ENCODE measurements at places on chromosomes 5 and 9.

GRCh38 chr5:66074901-66075300 lies 69.2 kb upstream of the SREK1 start:
- DNase-seq: no peak

DNA sequence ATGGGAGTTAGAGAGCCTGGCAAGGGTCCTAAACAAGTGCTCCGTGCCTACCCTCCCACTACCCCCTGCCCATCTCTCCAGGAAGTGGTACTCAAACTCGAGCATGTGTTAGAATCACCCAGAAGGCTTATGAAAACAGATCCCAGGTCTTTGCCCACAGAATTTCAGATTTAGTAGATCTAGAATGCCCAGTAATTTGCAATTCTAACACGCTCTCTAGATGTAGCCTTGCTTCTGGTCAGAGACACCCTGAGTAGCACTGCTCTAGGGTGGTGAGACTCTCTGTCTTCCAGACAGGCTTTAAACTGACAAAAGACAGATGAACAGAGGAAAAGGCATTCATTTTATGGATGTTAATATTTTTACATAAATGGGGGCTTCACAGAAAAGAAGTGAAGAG lies 20.7 kb upstream of the ERMP1 start:
- DNase-seq: no peak

DNA sequence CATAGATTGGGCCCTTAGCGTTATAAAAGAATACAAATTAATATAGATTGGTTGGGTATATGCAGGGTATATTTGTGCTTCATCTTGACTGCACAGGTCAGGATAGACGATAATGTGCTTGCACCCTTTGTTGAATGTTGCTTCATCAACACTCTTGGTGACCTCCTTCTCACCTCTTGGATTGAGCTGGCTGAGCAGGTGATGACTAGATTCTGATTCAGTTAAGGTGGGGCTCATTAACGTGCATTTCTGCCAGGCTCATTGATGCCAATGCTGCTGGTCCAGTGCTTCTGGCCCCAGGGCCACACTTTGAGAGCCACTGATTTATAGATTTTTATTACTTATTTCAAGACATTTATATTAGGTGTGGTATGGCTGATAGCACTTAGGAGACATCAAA lies 27.7 kb downstream of the PCSK5 start:
- no peak for DNase-seq

- no peak for DNase-seq
These were observed 24.9 kb upstream of the SLCO6A1 start for GRCh38 chr5:102523541-102524175.

DNA sequence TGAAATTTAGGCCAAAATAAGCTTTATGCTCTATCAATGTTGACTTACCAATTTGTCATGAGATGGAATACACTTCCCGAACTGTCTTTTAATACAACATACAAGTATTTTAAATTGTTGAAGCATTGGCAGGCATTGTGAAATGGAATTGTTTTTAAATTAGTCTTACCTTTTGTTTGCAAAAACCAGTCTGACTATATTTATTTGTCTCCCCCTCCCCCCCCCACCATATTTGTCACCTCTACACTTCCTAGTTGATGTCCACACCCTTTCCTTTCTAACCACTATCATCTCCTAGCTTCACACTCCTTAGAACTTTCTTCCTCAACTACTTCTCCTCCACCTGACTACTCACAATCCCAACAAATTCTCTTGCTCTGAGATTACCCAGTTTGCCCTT lies 40.9 kb downstream of the FAF2 start:
- no peak for DNase-seq

DNA sequence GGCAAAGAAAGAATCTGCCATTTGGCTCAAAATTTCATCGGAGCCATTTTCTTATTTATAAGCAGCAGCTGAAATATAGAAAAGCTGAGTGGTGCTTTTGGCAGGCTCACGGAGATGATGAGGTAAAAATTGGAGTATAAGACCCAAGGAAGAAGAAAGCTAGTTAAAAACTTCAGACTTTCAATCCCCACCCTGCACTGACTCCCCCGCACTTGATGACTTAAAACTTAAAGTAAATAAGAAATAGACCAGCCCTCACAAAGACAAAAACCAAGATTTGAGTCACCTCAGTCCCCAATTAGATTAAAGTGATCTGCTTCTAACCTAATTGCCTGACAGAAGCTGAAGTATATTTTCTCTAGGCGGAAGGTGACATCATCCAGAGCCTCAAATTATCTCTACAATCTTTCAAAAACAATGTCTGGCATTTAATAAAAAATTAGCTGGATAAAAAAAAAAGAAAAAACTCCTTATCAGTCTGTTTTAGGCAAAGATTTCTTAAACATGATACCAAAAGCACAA lies 124.0 kb upstream of the PJA2 start:
- no peak for DNase-seq

DNA sequence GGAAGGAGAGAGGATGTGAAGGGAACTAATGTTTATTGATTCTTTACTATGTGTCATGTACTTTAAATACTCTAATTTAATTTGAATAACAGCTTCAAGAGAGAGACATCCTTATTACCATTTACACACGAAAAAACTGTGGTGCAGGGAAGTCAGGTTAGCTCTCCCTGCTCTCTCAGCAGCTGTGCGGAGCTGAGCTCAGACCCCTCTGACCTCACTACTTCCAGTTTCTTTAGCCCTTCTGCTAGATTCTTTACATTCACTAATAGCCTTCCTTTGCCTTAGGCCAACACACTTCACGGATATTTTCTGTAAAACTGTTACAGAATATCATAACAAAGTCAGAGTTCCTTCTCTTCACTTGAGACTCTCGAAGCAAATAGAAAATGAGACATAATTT lies 131.3 kb upstream of the ARRDC3 start:
- no peak for DNase-seq

GRCh38 chr5:122772446-122772845 lies 2.4 kb upstream of the SNX2 start:
- no peak for DNase-seq

DNA sequence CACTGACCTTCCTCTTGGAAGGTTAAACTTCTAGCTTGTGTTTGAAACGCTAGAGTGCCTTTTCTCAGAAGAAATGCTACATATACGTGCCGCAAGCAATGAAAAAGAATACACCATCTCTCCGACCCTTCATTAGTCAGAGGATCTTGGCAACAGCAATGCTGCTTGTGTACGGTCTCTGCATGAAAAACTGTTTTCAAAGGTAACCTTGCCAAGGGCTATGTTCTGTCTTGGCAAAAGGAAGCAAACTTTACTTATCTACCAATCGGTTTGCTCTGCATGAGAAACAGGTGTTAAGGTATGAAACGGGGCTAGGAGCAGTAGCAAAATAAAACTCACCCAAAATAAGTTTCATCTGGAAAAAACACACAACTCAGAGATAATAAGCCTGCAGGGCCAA lies 297.8 kb downstream of the FBXL17 start:
- DNase-seq: no peak

DNA sequence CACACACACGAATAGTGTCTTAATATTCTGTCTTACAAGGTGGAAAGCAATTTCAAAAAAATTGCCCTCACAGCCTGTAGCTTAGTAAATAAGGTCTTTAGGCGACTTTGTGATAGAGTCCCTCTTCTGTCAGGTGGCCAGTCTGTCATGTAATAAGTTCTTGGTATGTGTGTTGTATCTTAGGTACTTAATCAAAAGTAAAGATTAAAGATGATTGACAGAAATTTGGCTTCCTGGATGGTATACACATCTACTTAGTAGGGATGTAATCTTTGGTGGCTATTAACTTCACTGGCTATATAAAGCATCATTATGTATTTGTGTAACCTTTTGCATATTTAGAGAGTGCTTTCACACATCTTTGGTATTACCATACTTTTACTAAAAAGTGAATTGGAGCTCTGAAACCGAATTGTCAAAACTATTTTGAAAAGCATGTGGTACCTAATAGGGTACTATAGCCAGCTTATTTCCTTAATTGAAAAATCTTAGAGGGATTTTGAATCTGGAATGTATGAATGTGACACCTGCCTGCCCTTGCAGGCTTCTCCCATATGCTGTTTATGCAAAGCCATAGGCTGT lies 3.4 kb downstream of the G3BP1 start:
- DNase-seq: no peak

DNA sequence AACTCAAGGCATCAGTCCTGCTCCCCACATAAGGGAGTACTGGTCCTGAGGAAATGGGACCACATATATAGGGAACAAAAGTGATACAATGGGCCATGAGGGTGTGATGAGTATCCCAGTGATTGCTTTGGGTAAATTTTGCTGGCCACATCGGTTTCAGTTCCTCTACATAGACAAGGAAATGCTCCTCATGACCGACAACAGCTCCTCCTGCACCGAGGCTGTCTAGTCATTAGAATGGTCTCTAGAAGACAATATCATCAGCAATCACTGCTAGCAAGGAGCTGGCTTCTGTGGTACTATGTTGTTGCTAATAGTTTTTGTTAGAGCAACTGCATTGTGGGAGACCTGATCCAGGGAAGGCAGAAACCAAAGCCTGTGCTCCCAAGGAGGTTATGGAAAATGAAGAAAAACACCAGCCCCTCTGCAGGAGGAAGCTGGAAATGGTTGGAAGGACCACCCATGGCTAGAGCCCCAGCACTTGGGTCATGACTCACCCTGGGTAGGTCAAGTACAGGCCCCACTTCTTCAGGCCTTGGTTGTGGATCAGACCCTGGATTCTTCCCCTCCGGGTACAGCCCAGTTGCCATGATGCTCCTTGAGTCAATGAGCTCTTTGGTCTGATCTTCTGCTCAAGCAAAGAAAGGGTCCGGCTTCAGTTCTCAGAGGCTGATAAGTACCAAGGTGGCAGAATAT lies 3.4 kb upstream of the CTSL start:
- no peak for DNase-seq

- DNase-seq: no peak
These were observed 18.7 kb downstream of the ADAMTS13 start for GRCh38 chr9:133440874-133441273.

DNA sequence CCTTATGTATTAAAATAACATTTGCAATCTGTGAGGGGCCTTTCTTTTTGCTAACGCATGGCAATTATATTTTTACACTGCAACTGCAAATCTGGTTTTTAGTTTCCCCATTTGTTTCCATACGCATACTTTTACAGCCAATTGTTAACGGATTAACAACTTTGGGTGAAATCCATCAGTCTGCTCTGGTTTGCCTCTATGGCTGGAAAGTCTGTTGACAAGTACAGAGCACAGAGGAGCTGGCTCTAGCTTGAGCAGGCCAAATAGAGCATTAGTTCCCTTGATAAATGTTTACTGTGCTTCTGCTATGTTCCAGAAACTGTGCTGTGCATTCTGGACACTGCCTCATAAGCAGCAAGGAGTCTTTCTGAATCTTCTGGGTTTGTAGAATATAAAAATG lies 400.4 kb upstream of the KIF2A start:
- no peak for DNase-seq

Measured in hematopoietic multipotent progenitor cell treated with erythropoietin and hydrocortisone succinate and interleukin-3 and kit ligand, for 6 days (in vitro differentiated cells).